ENCODE measurements at places on chromosomes 3 and 15. TPM values are rescaled to one million over a fixed set of nuclear protein-coding genes. Genes with fewer than 3 reads are reported as not detected.

SIDT1 gene
- total RNA-seq, result 31.6 TPM

BSN gene
- total RNA-seq, result 0.07 TPM

FHIT gene
- 41.2 TPM for total RNA-seq

FNDC3B gene
- total RNA-seq, result 13.4 TPM

NUTM1 gene
- not detected for total RNA-seq

TP63 gene
- total RNA-seq, result 0.17 TPM

LYZL4 gene
- total RNA-seq, result not detected

FSTL1 gene
- 0.37 TPM for total RNA-seq

STARD9 gene
- total RNA-seq, result 11.6 TPM

TMEM43 gene
- 40.4 TPM for total RNA-seq

SLC12A1 gene
- not detected for total RNA-seq

ZSCAN29 gene
- total RNA-seq, result 28.2 TPM

FAM81A gene
- total RNA-seq, result 0.57 TPM

CNTN6 gene
- total RNA-seq, result not detected

DLL4 gene
- not detected for total RNA-seq

CFAP44 gene
- 10.3 TPM for total RNA-seq

MYZAP gene
- not detected for total RNA-seq

SLC6A1 gene
- total RNA-seq, result not detected

THBS1 gene
- total RNA-seq, result 0.40 TPM

TMEM40 gene
- not detected for total RNA-seq

IL17RD gene
- not detected for total RNA-seq

HTR3E gene
- total RNA-seq, result not detected

CCDC13 gene
- 0.60 TPM for total RNA-seq

SLC33A1 gene
- total RNA-seq, result 26.7 TPM

FETUB gene
- total RNA-seq, result not detected

DUOX2 gene
- 0.02 TPM for total RNA-seq

SHF gene
- total RNA-seq, result 0.79 TPM

CNTN4 gene
- not detected for total RNA-seq

KLF13 gene
- total RNA-seq, result 235 TPM

LNP1 gene
- total RNA-seq, result 1.2 TPM

LRRC2 gene
- 0.29 TPM for total RNA-seq

PCOLCE2 gene
- total RNA-seq, result not detected

GUCA1C gene
- not detected for total RNA-seq

CAMK2N2 gene
- total RNA-seq, result not detected

PLIN1 gene
- 0.07 TPM for total RNA-seq

CD96 gene
- 271 TPM for total RNA-seq

DMXL2 gene
- 9.0 TPM for total RNA-seq

CAND2 gene
- total RNA-seq, result 0.98 TPM

DNAH12 gene
- 0.06 TPM for total RNA-seq

ITIH1 gene
- total RNA-seq, result not detected

ZPLD1 gene
- total RNA-seq, result not detected

UBE3A gene
- 93.0 TPM for total RNA-seq

COL8A1 gene
- not detected for total RNA-seq

SCAMP5 gene
- 2.0 TPM for total RNA-seq

MCF2L2 gene
- 3.6 TPM for total RNA-seq

MST1R gene
- total RNA-seq, result 4.1 TPM

LMAN1L gene
- total RNA-seq, result 0.92 TPM

C15orf61 gene
- total RNA-seq, result 4.2 TPM

Data from activated CD4-positive, alpha-beta T cell treated with anti-CD3 and anti-CD28 coated beads, Interleukin-2, amount 10 ng/mL, durations not matched to agents 7 days and 5 days (primary cell).